Thoracic aorta (tissue), 2 donors: ENCODE measurements at places on chromosomes 7 and 10.

- no peak for DNase-seq
Observed at GRCh38 chr7:132218876-132219275, 357.4 kb downstream of the PLXNA4 start.

- no peak for DNase-seq
Observed at GRCh38 chr7:41832941-41833340, 130.1 kb upstream of the INHBA start.

DNA sequence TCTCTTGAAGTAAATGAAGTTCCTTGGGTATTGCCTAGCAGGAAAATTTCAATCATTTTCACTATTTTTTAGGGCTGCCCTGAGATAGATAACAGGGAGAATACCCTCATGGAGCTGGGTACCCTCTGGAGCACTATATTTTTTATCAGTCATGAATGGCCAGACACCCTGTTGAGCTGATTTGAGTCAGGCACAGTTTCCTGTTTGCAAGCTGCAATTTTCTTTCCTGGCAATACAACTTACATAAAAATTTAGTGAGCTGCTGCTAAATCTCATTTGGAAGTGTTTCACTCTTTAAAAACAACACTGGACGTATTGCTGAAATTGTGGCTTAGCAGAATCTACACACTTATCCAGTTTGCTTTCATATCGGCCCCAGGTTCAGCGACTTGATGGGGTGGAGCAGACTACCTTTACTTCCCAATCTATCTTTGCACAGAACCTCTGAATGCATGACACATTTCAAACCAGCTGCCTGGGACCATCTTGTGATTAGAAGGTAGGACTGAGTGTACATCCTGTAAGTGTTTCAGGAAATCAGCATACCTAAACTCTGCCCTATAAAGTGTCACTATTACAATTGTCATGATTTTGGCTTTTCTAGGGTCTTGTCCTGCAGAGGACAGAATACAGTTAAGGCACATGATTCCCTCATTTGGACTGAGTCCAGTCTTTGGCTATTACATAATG lies 125.7 kb upstream of the FAM3C start:
- DNase-seq: no peak

DNA sequence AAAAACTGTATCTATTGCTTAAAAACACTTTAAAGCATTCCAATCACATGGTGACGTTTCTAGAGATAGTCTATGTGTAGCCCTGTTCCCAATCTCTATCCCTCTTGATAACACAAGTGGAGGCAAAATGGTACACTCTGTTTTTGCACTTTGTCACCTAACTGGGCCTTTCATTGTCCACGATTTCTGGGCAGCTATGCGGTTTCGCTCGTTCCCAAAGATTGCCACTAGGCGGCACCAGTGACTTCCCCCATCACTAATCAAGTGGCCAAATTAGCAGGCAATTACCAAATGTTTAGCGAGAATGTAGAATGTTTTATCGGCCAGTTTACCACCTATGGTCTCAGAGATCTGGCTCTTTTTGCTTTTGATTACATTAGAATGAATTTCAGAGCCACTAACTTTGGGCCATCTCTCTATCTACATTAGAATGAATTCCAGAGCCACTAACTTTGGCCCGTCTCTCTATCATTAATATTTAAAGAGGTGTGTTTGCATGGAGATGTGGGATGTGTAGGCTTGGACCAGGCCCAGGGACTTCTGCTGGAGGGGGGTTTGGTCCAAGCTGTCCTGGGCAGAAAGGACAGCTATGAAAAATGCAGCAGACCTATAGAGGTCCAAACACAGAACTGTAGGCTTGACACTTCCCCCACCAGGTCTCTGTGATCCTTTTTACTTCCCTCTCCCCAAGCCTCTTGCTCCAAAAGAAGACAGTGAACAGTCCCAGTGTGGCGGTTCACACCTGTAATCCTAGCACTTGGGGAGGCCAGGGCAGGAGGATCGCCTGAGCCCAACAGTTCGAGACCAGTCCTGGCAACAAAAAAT lies 90.1 kb downstream of the EPC1 start:
- DNase-seq: no peak

DNA sequence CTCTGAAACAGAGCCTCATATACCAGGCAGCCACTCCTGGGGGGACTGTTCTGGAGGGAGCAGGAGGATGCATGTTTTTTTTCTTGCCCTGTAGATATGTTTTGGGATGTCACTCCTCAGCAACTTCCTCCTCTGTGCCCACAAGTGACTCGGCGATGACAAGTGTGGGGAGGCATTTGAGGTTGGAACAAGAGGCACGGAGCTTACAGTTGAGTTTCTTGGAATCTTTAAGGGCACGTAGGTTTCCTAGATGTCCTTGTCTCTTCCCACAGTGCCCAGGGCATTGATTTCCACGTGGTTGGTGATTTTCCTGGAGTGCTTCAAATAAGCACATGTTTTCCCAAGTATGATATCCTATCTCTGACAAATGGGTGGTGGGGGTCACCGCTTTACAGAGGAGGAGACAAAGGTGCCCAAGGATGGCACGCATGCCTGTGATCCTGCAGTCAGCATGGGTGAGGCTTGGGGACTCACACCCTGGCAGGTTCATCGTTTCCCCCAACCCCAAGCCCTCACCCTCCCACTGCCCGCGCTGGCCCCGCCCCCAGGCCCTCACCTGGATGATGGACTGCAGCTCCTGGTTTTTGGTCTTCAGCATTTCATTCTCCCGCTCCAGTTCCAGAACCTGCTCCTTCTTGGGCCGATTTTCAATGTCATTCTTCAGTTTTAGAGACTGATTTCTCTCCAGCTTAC lies 95.2 kb upstream of the GNA12 start:
- no peak for DNase-seq

DNA sequence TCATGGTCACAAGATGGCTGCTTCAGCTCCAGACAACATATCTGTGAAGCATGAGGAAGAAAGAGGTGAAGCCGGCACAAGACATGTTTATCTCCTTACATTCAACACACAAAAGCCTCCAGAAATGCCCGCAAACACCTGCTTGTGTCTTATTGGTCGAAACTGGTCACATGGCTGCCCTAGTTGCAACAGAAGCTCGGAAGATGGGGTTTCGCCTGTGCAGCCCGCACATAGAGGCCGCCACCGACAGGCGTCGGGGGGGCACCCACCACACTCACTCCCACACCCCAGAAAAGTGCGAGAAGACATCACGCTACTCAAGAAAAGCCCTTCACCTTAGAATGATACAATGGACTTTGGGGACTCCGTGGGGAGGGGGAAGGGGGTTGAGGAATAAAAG lies 63.0 kb upstream of the MGMT start:
- DNase-seq: no peak

DNA sequence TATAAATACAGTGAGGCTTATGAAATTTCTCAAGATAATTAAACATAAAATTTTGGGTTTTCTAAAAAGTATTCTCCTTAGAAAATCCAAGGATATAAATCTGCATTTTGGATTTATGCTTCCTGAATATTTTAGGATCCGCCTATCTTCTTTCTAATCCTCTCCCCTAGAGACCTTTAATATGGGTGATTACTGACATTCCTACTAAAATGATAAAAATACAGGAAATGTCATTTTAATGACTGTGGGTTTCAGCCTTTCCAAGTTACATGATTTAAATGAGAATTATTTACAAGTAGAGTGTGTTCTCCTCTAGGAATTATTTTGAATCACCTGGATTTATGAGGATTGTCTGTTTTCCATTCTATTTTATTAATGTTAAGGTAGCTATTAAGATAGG lies 150.4 kb downstream of the C7orf25 start:
- no peak for DNase-seq

DNA sequence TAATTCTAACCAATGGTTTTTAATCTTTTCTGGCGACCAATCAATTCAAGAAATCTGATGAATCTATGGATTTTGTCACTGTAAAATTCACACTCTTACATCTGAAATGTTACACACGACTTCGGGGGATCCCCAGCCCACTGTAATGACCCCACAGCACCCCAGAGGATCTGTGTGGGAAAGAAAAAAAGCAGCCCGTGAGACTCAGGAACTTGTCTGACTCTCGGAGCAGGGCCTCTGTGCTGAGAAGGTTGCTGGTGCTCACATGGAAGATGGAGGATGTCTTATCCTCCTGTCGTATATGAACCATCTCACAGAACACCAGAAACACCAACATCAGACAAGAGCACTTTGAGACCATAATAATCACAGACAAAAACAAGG lies 228.4 kb upstream of the INHBA start:
- DNase-seq: no peak

- DNase-seq: no peak
Observed at GRCh38 chr10:124650820-124651401, 93.3 kb downstream of the FAM53B start.

GRCh38 chr7:73888959-73889358 lies 28.0 kb downstream of the TMEM270 start:
- DNase-seq: no peak

DNA sequence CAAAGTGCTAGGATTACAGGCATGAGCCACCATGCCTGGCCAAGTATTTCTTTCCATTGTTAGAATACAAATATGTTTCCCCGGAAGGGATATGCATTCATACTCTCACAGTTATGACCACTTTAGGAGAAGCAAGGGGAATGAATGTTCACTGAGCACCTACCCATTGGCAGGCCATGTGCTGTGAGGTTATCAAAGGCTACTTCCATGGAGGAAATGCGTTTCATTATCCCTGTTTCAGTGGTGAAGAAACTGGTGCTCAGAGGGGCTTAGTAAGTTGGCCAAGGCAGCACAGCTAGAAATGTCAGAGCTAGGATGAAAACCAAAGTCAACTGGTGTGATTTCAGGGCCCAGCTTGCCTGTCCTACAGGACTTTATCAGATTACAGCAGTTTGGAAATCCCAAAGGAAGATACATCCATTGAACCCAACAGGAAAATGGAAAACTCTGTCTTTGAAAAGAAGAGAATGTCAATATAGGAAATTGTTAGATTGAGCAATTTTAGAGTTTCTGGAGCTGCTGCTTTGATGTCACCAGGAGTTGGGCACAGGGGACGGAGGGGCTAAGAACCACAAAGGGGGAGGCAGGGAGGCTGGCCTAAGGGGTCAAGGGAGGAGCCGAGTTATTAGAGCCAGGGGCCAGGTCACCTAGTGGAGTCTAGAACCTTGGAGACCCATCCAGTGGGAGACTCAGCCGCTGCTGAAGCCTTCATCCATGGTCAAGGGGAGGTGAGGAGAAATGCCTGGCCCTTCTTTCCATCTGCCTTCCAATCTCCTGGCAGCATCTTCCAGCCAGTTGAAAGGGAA lies 319.8 kb downstream of the FRMD4A start:
- no peak for DNase-seq

GRCh38 chr10:61135276-61135721 lies 191.3 kb upstream of the RHOBTB1 start:
- DNase-seq: no peak

- no peak for DNase-seq
Observed at GRCh38 chr7:103142494-103142893, 6.4 kb downstream of the NAPEPLD start.

DNA sequence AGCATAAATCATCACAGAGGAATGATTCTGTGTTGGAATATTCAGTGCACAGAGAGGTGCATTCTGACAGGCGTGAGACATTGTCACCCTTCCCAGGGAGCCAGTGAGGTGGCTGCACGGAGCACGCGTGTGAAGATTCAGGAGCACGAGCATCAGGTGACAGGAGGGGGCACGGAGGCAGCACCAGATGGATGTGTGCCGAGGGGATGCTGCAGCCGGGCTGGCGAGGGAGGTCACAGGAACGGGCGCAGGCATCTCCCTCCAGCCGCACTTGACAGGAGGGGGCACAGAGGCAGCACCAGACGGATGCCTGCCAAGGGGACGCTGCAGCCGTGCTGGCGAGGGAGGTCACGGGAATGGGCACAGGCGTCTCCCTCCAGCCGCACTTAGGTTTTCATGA lies 66.5 kb downstream of the DIP2C start:
- no peak for DNase-seq

- DNase-seq: no peak
Observed at GRCh38 chr7:13044309-13044708, 356.9 kb downstream of the ARL4A start.

GRCh38 chr7:55898287-55898686 lies 11.0 kb downstream of the ZNF713 start:
- DNase-seq: no peak
